ENCODE measurements at places on chromosomes 5 and 9.

- DNase-seq, result no peak
Observed at GRCh38 chr5:97097326-97098230, 44.8 kb downstream of the LIX1 start.

DNA sequence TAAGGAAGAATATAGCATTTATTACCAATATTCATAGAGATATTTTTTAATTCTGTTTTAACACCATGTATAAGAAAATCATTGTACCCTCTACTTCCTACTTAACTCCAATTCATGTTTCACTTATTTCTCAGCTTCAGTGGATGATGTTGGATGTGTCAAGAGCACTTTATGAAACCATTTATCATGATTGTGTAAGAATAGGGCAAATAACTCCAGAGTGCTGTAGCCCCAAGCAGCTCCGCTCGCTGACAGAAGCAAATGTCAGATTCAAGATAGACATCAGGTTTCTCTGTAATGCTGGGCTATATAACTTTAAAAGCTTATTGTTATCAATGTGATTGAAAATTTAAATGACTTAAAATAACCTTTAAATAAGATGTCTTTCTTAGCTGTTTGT lies 50.4 kb downstream of the MAST4 start:
- DNase-seq, result no peak

DNA sequence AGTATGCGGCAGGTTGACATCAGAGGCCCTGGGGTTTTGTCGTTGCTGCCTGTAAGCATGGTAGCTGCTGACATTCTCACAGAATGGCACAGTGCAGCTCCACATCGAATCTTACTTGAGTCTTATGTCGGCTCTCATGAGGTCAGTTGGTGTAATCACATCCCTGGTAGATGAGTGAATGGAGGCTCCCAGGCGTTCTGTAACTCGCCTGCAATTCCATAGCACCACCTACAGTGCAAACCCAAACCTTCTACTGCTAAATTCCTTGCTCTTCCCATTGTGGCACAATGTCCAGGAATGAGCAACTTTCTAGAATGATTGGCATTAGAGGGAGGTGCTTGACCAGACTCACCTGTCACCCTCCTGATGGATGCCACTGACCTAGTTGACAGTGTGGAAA lies 578.4 kb downstream of the CCDC171 start:
- DNase-seq, result no peak

GRCh38 chr5:15585841-15586591 lies 86.0 kb downstream of the FBXL7 start:
- no peak for DNase-seq

- peak; percentile 19 for DNase-seq
Observed at GRCh38 chr9:90099262-90099963, 494.6 kb downstream of the GADD45G start.

- DNase-seq, result no peak
Observed at GRCh38 chr9:38255599-38255998, 136.9 kb upstream of the ALDH1B1 start.
